ENCODE measurements at places on chromosomes 6 and 20.

- DNase-seq: no peak
Observed at GRCh38 chr6:136820561-136820960, 1.8 kb upstream of the PEX7 start.

- DNase-seq: peak; percentile 24
Observed at GRCh38 chr20:57902473-57902872, 192.7 kb upstream of the PMEPA1 start.

DNA sequence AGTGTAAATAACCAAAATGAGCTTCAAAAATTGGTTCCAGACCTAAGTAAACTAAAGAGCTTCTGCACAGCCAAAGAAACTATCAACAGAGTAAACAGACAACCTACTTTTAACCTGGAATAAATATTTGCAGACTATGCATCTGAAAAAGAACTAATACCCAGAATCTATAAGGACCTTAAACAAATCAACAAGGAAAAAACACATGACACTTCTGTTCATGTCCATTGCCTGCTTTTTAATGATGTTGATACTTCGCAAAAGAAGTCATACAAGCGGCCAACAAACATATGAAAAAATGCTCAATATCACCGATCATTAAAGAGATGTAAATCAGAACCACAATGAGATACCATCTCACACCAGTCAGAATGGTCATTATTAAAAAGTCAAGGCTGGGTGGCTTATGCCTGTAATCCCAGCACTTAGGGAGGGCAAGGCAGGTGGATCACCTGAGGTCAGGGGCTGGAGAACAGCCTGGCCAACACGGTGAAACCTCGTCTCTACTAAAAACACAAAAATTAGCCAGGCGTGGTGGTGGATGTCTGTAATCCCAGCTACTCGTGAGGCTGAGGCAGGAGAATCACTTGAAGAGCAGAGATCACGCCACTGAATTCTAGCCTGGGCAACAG is 42.5 kb upstream of the DST start:
- no peak for DNase-seq

DNA sequence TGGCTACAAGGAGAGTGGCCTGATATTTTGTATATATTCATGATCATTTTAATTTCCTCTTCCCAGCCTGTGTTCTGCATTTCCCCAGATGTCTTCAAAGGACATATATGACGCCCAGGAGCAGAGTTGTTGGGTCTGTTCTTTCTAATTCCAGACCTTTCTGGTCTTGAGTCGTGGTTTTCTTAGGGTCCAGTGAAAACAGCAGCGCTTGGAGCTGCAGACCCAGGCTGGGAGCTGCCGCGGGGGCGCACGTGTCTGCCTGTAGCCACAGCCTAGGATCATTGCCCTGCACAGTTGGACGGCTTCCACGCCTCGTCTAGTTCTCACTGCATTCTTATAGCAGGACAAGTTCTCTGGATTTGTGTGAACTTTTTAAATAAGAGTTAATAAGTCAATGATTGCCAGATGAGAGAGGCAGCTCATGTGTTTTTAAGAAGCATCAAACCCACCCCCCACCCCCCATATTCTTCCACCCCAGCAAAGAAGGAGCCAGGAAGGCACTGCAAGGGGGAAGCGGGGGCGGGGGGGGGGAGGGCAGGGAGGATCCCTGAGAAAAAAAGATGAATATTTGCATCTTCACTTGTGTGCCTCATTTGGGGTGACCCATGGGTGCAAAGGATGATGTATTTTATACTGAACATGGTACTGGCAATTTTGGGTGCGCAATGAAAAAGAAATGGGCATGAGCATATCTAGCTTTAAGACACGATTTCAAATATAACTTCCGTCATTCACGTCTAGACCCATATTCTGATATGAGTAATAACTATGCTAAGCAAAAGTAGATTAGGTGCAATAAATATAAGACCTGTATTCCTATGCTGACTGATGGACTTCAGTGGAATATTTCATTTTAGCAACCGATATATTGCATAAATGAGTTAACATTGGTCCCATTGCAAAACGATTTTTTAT is 160.0 kb downstream of the TBXT start:
- no peak for DNase-seq

DNA sequence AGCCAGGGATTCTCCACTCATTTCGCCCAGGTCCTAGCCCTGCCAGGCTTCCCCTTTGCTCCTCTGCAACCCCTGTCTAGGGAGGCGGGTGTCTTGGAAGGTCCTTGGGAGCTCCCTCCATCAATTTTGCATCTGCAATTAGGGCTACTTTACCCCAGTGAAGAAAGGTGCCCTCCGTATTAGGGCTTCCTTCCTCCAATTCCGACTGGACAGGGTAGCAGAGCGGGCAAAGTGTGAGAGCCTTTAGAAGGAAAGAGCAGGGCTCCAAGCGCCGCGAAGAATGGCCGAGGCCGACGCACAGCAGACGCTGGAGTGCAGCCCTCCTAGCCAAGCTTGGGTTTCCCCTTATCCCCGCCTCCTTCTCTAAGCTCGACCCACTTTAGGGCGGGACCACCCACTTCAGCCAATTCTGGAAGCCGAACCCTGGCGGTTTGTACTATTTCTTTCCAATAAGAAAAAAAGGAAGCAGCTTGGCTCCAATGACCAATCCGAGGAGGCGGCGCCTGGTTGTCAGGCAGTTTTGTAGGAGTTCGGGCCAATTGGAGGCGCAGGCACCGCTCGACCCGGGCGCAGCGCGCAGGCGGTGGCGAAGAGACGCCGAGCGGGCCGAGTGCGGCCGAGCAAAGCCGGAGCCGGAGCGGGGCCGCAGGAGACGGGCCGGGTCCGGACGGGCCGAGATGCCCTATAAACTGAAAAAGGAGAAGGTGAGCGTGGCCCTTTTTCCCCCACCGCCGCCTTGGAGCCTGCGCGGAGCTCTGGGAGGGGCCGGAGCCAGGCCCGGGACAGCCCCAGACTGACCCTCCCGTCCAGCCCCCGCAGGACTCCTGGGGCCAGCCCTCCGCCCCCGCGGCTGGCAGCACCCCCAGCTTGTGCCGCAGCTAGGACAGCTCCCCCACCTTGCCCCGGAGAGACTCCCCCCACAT is at the start of gene PPP2R5D:
Gene PPP2R5D, plus strand, starts transcription at position 570 of the 923 bp plus-strand sequence. Its CDS starts 108 bp downstream, at position 678.
- DNase-seq: peak; percentile 99

DNA sequence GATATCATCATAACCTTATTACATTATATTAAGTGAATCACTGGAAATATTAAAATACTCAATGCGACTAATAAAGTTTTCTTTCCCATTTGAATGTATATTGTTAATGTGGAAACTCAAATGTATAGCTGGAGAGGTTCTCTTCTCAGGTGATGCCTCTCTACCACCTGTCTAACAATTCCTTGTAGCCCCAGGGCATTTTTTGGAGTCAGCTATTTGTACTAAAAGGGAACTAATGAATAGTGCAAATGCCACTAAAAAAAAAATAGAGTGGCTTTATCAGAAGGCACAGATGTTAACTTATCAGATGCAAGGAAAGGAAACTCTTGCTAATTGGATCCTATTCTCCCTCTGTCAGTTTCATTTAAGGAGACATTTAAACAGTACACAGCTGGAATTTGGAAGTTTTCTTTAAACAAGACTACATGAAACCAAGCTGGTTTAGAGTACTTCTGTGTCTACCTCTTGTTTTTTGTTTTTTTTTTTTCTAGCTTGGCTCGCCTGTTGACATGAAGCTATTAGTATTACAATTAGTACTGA is 897.0 kb upstream of the SLC35B3 start:
- DNase-seq: no peak

DNA sequence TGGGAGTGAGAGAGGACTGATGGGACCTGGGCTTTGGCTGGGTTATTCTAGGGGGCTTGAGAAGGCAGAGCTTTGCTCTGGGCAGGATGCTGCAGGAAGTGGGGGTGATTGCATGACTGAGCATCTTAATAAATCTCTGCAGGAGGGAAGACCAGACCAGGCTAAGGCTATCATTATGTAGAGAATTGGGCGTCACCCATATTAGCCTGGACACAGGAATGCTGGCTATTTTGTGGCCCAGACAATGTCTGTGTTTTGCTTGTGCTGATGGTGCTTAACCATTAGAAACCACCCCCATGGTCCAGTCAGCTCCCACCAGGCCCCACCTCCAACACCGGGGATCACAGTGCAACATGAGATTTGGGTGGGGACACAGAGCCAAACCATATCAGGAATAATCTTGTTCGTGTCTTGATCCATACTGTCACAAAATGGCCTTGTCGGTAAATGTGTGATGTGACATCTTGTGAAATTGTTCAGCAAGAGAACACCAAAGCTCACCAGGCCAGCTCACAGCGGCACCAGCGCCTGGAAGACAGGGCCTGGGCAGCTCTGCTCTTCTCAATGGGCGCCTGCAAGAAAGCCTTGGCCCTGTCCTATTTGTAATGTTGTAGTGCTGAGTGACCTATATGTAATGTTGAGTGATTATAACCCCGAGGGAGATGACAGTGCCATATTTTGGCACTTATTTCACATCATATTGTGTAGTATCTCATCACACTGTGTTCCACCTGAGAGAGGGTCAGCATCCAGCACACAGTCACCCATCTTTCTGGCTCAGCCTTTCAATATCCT is 211.8 kb downstream of the QKI start:
- no peak for DNase-seq

DNA sequence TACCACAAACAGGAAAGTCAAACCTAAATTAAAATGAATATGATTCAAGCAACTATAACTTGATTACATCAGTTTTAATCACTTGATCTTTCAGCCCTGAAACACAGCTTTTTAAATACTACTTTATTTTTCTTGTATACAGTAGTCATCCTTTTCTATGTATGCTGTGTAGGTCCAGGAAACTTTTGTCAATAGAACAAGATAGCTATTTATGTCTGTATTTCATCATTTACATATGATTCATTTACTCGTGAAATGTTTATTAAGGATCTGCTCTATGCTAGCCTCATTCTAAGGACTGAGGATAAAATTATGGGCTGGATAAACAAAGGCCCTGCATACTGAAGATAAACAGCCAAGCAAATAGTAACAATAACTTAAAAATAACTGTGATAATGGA is 930.2 kb downstream of the TFAP2A start:
- no peak for DNase-seq

- DNase-seq: no peak
Observed at GRCh38 chr20:24651171-24651975, 181.9 kb downstream of the SYNDIG1 start.

DNA sequence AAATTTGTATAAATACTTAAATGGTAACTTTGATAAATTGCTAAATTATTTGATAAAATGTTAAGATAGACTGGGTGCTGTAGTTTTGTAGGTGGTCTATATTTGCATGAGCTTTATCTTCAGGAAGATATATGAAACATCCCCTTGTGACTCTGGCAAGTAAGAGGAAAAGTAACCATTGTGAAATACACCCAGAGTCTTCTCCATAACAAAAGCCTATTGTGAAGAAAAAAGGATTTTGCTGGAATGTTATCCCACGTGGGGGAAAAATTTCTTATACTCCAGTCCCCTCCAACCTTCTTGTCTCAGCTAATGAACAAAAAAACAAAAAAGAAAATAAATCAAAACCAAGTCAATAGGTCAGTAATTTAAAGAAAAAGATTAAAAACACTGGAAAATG is 600.7 kb downstream of the HDGFL1 start:
- DNase-seq: no peak

All from Jurkat, Clone E6-1 (cell line).